Activated T-cell treated with anti-CD3 and anti-CD28 coated beads, Interleukin-2, amount 50 U/mL, for 72 hours (primary cell): ENCODE measurements at places on chromosomes 5 and 9. TPM values are rescaled to one million over a fixed set of nuclear protein-coding genes. Genes with fewer than 3 reads are reported as not detected.

TAF1L gene
- not detected for total RNA-seq

DNA sequence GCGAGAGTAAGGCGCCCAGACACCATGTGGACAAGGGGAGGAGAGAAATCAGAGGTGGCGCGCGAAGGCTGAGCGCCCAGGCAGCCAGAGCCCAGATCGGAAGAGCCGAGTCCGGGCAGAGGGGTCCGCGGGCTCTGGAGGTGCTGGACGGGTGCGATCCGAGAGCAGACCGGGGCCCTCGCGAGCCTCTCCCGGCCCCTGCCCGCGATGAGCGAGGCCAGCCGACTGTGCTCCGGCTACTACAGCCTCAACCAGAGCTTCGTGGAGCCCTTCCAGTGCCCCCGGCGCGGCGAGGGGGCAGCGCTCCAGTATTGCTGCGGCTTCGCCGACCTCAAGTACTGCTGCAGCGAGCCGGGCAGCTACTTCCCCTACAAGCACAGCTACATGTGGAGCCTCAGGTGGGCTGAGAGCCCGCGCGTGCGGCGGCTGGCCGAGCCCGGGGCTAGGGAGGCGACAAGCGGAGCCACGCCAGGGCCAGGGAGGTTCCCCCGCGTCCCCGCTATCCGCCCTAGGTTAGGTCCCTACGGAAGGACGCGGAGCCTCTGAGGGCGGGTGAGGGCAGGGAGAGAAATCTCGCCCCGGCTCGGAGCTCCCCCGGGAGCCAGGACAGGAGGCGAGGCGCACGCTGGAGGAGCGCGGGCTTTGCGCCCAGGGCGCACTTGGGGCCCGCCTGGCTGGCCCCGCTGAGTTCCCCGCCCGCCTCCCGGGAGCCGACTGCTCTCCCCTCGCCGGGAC is at the start of gene SHISAL2B:
Gene SHISAL2B (plus strand): TSS at position 87 of the 735 bp plus-strand sequence. CDS start 121 bp downstream, at position 208.
- no peak for DNase-seq

DNA sequence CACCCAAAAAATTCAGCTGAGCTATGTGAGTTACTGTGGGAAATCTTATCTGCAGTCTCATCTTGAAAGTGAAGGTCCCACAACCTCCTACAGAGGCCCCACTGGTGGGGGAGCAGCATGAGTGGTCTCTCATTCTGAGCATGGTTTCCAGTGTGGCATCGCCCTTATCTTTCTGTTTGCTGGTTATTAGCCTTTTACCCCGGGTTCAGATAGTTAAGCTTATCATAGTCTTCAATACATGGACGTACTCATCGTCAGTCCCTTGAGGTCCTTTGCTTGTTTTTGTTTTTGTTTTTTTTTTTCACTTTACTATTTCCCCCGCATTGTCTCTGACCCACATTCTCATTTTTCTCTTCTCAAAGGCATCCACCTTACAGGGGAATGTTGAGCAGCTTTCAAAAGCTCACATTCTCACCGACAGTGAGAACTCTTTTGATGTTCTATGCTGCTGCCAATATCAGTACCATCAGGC is 7.7 kb upstream of the HAVCR2 start:
- peak; percentile 39 for DNase-seq

DNA sequence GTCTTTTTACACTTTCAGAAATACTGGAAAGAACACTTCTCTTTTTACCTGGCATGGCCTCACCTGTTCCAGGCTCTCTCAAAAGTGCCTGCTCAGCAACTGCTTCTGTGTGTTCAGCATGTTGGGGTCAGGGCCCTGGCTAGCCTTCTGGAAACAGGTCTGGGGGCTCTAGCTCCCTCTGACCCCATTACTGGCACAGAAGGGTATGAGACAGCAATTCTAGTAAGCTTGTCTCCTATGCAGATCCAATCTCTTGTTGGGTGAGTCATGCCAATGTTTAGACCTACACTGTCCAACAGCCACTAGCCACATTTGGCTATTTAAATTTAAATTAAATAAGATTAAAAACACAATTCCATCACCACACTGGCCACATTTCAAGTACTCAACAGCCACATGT is 80.8 kb downstream of the MAPKAP1 start:
- no peak for DNase-seq

DNA sequence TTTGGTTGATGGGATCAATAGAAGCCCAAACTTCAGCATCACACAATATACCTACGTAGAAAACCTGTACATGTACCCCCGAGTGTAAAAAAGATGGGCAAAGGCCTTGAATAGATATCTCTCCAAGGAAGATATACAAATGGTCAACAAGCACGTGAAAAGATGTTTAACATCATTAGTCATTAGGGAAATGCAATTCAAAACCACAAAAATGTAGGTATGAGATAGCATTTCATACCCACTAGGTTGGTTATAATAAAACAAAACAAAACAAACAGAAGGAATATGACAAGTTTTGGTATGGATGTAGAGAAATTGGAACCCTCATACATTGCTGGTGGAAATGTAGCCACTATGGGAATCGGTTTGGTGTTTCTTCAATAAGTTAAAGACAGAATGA is 33.1 kb upstream of the PPARGC1B start:
- DNase-seq = no peak

GRCh38 chr9:113446323-113446740 is 17.2 kb upstream of the RGS3 start:
- no peak for DNase-seq

CA9 gene
- 0.65 TPM for total RNA-seq

PSMD5 gene
- 48.6 TPM for total RNA-seq

GRCh38 chr9:128771094-128771721 is 519 bp downstream of the ZER1 start:
- DNase-seq = peak; percentile 7

GRCh38 chr5:126659805-126660482 is 59.2 kb downstream of the PHAX start:
- DNase-seq = no peak

PPP6C gene
- total RNA-seq = 38.0 TPM

DNA sequence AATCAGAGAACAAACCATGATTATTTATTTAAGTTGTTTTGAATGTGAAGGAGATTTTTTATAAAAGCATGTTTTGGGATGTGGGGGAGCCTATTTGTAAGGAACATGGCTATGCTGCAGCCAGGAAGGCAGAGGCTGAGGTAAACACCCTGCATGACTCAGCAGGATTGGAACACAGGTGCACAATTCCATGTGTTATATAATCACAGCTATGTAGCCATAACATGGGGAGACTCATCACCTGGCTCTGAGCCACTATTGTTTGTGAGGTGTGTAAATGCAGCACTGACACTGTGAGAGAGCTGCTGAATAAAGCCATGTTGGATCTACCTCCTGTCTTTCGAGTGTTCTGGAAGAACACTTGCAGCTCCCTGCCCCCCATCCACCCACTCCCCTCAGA is 1009.8 kb downstream of the DNAH5 start:
- no peak for DNase-seq

DNA sequence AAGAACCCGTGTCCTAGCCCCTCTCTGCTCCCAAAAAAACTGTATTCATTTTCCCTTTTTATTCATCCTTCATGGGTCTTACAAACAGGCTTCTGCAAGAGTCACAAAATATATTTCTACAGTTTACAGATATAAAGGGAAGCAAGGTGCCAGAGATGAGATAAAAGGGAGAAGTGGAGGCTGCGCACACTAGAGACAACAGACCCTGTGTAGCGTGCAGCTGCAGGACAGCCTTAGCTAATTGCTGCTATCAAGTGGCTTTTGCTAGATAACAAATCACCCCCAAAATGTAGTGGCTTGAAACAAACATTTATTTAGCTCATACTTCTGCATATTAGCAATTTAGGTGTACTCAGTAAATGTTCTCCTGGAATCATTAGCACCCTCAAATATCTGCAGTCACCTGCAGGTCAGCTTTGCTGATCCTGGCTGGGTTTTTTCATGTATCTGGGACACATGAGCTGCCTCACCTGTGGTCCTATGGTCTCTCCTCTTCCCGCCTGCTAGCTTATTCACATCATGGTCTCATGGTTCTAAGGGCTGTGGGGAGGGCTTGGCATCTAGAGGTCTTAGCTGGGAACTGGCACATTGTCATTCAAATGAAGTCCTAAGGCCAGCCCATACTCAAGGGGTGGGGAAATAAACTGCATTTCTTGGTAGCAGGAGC is 29.4 kb downstream of the ARHGEF37 start:
- DNase-seq = no peak
